ENCODE measurements at places on chromosomes 13 and 19. TPM values are rescaled to one million over a fixed set of nuclear protein-coding genes. Genes with fewer than 3 reads are reported as not detected.

Gene LRRC25
- total RNA-seq = 2.2 TPM

Gene CEACAM16
- not detected for total RNA-seq

Gene C19orf85
- not detected for total RNA-seq

Gene ZNF681
- total RNA-seq = 8.1 TPM

Gene TICAM1
- 2.1 TPM for total RNA-seq

Gene SIGLECL1
- not detected for total RNA-seq

Gene GNA15
- total RNA-seq = not detected

Gene SPRED3
- 0.11 TPM for total RNA-seq

Gene KANK3
- total RNA-seq = not detected

Gene CPB2
- total RNA-seq = not detected

Gene GRIK5
- 1.4 TPM for total RNA-seq

Gene ZNF320
- total RNA-seq = 23.7 TPM

Gene RFPL4A
- not detected for total RNA-seq

Gene SHISA7
- not detected for total RNA-seq

Gene CCL25
- not detected for total RNA-seq
